ENCODE measurements at places on chromosomes 3 and 15.

DNA sequence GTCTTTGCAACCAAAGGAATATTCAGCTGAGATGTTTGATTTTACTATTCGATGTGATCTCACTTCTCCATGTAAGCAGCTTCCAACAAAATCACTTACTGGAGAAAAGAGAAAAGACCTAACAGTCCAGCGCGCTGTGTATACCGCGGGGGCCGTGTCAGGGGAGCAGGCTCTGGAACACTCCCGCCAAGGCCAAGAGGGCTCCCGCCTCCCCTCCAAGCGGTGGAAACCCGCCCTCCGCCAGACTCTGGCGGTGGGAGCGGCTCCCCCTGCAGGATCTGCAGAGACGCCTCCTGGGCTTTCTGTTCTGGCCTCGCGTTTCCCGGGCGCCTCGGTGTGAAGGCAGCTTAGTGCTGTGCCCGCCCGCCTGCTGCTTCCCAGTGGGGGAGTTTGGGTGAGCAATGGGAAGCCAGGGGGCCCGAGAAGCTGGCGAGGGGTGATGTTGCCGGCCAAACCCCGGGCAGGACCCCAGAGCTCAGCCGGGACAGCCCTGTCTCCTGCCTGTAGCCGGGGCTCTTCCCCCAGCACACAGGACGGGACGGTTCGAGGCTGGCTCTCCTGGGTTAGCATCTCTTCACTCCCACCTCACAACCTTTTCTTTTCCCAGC lies 36.3 kb downstream of the CHST14 start:
- peak; percentile 59 for DNase-seq

DNA sequence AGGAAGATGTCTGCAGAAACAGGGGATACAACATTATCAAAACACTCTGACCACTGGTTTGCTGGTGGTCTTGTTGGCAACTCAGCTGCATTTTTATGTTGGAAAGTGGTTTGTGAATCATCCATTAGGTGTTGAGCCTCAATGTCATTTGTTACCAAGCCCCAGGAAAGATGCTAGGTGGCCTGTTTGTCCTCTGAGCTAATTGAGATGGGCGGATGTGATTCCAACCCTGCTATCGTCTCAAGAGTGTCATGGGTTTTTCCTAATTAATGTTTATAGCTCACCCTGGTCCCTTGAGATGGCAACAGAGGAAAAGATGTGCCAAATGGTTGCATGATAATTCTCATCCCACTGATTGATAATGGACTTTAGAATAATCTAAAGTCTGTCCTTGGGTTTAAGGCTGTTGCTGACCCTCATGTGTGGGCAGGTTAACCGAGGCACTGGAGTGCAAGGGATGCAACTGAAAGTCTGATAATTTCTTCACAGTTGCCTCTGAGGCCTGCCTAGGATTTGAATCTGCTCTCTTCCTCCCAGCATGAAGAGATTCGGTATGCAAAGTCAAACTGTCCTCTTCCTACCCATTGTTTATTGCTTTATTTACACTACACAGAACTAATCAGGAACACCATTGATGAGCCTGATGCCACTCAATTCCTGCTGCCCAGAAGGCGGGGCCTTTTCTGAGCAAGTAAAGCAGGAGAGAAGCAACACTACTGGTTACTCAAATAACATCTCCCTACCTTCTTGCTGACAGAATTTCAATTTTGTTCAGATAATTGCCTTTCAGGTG lies 166.2 kb upstream of the TBC1D5 start:
- no peak for DNase-seq

DNA sequence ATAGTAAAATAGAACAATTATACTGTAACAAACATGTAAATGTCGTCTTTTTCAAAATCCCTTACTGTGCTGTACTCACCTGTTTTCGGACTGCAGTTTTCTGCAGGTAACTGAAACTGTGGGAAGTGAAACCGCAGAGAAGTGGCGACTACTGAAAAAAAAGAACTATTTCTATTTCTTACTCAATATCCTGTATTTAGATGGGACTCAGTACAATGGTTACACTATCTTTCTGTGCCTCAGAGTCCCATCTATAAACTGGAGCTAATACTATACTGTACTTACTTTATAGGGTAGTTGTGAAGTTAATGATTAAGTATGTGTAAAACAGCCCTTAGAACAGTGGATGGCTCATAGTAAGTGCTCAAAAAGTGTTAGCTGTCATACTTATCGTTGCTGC lies 14.3 kb upstream of the P2RY12 start:
- DNase-seq, result no peak

DNA sequence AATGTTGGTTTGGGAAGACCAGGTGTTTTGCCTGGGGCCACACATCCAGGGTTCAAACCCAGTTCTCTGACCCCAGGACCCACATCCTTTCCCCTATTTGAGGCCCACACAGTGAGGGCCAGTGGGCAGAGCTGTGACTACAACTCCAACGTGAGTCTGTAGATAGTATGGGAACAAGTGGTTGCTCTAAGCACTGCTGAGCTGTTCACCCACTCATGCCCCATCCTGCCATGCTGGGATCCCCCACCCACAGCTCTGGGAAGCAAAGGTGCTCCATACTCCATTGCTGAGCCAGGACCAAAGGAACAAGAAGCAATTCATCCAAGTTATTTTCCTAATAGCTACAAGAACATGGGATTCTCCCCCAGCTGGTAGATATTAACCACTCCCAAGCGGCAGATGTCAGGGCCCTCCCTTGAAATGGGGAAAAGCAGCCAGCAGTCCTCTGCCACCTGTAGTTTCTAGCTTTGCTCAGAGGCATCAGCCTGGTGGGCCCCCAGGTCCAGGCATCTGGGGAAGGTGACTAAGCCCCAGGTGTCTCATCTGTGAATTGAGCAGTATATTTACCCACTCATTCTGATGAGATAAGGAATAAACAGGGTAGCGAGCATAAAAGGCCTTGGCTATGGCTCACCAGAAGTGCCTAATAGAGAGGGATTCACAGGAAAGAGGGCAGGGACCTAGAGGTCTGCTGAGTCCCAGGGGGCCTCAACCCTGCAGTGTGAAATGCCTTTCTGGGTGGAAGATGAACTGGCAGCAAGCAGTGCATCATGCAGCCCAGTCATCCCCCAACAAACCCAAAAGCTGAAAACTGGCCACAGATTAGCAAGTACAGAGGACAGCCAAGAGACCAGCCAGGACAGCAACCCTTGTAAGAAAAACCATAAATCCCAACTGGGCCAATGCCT lies 33.4 kb downstream of the POC1A start:
- DNase-seq, result no peak

GRCh38 chr15:48643776-48644466 lies 1.6 kb downstream of the FBN1 start:
- no peak for DNase-seq

DNA sequence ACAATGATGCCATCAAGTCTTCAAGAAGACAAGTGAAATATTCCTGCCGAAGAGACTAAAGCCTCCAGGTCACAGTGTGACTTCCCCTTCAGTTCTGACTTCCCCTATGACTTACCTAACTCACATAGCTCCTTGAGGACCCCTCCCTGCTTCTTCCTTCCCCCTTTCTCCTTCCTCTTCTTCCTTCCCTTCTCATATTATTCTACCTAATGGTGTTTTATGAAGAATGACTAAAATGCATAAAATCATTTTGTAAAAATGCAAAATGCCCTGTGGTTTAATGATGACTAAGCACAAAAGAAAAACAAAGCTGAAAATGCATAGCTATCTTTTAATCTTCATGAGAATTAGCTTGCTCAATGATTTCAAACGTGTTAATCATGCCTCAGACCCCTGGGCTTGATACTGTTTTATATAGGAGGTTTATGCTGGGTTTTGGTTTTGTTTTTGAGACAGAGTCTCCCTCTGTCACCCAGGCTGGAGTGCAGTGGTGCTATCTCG lies 26.1 kb upstream of the TM4SF4 start:
- no peak for DNase-seq

Measured in activated CD4-positive, alpha-beta T cell treated with anti-CD3 and anti-CD28 coated beads, Interleukin-2, amount 50 U/mL, for 1 hour (primary cell).